A549 (cell line): ENCODE measurements at places on chromosomes 6 and 20.

GRCh38 chr6:90328004-90328403 lies 31.4 kb upstream of the BACH2 start:
- DNase-seq = no peak

DNA sequence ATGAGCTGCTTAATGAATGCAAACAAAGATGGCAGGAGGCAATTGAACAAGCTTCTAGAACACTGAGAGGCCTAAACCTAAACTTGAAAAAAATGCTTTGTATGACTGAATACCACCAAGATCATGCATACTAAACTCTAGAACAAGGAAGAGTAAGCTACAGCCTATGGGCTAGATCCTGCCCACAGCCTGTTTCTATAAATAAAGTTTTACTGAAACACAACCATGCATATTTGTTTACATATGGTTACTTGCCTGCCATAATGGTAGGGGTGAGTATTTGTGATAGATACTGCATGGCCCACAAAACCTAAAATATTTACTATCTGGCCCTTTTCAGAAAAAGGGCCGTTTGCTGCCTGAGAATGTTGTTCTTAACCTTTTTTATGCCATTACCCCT lies 37.0 kb downstream of the ZFP64 start:
- DNase-seq = no peak

GRCh38 chr6:90397929-90398674 lies 101.5 kb upstream of the BACH2 start:
- no peak for DNase-seq

DNA sequence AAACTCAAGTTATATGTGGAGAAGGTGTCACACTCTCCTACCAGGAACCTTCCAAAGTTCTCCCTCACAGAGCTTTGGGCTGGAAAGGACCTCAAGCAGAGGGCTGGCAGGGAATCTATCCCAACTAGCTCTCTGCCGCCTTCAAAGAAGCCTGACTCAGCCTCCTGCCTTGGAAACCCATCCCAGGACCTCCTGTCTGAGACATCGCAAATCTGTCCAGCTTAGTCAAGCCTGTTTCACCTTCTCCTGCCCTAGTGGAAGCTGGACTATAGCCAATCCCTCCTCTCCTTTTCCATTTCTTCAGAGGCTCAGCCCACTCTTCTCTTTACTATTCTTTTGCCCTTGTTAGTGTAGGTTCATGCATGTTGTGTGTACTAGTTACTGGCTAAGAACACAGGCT lies 48.2 kb upstream of the FOXP4 start:
- DNase-seq = no peak

GRCh38 chr6:109503327-109504224 lies 20.6 kb upstream of the ZBTB24 start:
- no peak for DNase-seq

DNA sequence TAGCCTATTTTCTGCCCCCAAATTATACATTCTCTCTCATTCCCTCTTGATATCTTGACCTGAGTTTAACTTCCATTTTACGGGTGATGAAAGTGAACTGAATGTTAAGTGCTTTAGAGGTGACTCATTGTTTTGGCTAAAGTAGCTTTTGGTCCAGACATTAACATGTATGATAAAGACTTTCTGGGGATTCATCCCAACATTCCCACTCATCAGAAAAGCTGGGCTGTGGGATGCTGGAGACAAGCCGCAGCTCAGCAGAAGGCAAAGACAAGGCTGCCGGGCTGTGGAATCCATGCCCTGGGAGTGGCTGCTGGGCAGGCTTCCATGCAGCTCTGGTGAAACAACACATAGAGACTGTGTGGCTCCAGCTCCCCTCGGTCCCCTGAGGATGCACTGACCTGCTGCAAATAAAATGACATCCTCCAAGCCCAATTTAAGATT lies 89.9 kb upstream of the SYNDIG1 start:
- DNase-seq = no peak

- DNase-seq = no peak
These were observed 11.2 kb upstream of the IP6K3 start for GRCh38 chr6:33757906-33758305.
